ENCODE measurements at places on chromosomes 5 and 9.

GRCh38 chr5:3033033-3033755, 281.7 kb upstream of the IRX2 start:
- no peak for DNase-seq

- no peak for DNase-seq
Measured at GRCh38 chr5:148398698-148399121, 15.0 kb downstream of the FBXO38 start.

GRCh38 chr5:14143841-14144585, 871 bp downstream of the TRIO start:
- DNase-seq, result no peak

- no peak for DNase-seq
Measured at GRCh38 chr5:100771181-100771580, 131.9 kb downstream of the ST8SIA4 start.

DNA sequence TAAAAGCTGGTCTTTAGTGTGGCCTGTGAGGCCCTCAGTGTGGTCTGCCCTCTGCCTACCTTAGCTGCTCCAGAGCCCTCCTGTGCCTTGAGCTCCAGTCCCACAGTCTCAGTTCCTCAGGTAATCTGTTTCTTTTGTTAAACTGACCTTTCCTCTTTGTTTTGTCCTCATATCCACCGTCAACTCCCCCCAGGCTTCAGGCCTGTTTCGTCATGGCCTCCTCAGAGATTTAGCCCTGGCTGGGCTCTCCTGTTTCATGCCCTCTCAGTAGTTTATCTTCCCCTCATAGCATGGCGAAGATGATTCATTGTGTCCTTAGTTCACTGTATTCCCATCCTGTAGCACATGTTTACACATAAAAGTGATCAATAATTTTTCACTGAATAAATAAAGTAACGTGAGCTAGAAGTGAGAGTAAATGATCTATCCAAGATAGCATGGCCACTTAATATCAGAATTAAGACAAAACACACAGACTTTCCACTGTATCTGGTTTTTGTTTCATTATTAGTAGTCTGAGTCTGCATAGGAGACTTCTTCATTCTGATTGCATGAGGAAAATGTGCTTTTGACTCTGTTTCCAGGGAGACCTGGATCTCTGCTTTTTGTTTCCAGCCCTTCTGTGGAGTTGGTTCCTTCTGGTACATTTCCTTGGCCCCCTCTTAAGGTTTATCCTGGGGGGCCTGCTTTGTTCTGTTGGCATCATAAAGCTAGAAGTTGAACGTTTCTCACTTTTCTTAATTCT, 70.5 kb downstream of the SNX24 start:
- DNase-seq, result no peak

DNA sequence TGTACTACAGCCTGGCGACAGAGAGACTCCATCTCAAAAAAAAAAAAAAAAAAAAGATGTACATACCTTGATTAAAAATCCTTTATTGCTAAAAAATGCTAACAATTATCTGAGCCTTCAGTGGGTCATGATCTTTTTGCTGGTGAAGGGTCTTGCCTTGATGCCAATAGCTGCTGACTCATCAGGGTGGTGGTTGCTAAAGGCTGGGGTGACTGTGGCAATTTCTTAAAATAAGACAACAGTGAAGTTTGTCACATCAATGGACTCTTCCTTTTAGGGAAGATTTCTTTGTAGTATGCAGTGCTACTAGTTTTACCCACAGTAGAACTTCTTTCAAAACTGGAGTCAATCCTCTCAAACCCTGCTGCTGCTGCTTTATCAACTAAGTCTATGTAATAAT, 33.9 kb upstream of the OTULINL start:
- DNase-seq, result no peak

GRCh38 chr9:114925039-114925438, 5.4 kb downstream of the TNFSF8 start:
- no peak for DNase-seq

- DNase-seq, result no peak
Measured at GRCh38 chr9:20269620-20270019, 352.7 kb downstream of the MLLT3 start.

DNA sequence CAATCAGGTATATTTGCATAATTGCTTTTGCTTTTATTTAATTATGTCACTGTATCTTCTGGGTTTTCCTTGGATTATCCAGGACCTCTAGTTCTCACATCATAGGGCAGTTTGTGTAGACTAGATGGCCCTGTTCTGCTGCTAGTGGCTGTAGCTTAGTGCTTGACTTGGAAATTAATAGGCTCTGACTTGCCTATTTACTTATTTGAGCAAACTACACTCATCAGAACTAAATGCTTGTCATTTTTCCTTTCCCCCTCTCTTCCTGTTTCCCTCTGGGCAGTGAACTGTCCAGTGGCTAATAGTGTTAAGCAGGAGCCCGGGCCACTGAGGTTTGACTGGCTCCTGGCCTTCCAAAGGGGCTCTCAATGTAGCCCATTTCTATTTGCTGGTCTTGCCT, 135.7 kb downstream of the MAN2A1 start:
- DNase-seq, result no peak

DNA sequence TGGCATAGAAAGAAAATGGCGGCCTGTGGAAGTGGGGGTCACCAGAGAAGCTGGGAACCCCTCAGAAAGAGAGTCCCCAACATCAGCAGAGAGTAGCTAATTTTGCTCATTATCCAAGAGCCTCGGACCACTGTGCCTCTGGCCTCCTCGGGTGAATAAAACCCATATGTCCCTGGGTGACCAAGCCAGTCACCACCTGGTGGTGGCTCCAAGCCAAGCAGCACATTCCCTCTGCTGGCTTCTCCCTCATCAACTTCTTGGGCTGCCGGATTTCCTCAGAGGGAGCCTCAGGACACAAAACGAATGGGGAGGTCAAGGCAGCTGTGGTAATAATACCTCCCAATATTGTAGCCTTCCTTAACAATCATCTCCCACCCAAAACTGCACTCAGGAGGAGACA, 242.5 kb downstream of the NFIB start:
- DNase-seq, result no peak

DNA sequence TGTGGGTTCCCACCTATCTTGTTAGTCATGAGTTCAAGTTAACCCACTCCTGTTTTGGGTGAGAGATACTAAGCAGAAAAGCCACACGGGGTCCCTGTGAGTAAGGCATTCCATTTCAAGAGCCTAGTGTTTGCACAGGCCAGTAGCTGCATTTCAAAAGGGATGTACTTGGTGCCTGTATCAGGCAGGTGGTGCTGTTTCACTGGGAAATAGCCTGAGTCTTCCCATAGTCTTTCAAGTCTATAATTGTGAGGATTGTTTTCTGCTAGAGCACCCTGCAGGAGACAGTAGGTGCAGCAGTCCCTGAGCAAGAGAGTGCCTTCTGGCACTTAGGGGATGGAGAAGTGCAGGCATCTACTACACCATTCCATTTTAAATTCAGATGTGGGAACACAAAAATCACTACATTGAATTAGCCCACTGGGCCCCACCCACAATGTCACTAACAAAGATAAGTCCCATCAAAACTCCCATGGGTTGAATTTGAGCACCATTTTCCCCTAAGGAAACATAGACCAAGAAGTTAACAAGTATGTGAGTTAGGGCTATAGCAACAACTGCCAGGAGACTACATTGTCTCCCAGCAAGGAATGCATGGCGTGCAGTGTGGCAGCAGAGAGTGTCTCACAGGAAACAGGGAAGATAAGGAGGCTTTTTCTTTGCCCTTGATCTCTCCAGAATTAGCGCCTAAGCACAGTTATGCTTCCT, 263.2 kb downstream of the COX7C start:
- DNase-seq, result no peak

DNA sequence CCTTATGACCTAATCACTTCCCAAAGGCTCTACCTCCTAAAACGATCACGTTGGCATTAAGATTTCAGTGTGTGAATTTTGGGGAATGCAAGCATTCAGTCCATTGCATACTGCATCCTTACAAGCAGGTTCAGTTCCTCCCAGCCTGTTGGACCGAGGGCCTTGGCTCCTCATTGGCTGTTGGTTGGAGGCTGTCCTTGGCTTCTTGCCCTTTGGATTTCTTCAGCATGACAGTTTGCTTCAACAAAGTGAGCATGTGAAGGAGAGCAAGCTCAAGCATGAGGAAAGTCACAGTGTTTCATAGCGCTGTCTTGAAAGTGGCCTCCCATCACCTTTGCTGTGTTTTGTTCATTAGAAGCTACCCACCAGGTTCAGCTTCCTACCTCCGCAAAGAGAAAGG, 109.5 kb downstream of the GADD45G start:
- DNase-seq, result no peak

- no peak for DNase-seq
Measured at GRCh38 chr9:5041390-5042115, 56.5 kb downstream of the JAK2 start.

- DNase-seq, result peak; percentile 8
Measured at GRCh38 chr5:113293975-113294310, 140.8 kb downstream of the TSSK1B start.

DNA sequence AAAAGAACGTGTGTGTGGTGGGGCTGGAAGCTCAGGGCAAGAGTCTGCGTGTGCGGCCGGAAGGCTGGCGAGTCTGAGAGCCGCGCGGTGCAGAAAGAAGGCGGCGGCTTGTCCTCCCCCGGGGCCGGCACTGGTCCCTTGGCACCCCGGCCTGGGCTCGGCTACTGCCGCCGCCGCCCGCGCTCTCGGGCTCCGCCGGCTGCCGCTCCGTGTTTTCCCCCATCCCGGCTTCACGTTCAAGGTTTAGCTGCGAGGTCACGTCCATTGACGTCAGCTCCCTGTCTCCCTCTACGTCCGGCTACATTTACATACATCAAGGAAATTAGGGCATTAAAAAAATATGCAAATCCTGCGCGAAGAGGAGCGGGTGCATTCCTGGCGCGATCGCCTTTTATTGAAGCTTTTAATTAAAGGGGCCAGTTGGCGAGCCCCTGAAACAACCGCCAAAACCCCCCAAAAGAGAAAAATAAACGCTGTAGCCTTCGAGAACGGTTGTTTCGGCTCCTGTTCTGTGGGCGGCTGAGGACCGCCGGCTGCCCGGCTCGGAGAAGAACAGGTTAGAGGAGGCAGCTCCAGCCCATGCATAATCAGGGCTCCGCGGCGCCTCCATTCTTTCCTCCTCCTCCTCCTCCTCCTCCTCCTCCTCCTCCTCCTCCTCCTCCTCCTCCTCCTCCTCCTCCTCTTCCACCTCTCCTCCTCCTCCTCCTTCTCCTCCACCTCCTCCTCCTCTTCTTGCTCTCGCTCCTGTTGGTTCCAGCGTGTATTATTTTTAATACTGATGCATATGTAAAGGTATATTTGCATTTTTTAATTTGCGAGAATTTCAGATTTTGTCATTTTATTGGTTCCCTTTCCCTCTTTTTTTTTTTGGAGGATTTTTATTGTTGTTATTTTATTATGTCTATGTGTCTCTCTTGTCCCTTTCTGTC, 207.0 kb downstream of the MEF2C start:
- DNase-seq, result no peak

GRCh38 chr9:72322259-72322658, 42.7 kb downstream of the ZFAND5 start:
- no peak for DNase-seq

DNA sequence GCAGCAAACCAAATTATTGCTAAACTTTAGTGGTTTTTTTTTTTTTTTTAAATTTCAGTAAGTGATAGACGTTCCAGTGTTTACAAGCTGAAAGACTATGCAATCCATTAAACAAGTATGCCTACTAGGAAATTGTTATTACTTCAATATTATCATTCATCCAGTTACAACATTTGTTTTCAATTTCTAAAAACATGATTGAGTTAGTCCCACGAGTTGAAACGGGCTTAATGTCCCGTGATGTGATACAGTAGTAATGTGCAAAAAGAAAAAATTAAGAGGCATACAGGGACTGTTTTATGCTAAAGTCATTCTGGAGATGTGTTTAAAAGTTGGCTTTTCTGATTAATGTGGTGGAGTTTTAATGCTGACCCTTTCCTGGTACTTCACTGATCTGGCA, 550.3 kb upstream of the DMAC1 start:
- no peak for DNase-seq

DNA sequence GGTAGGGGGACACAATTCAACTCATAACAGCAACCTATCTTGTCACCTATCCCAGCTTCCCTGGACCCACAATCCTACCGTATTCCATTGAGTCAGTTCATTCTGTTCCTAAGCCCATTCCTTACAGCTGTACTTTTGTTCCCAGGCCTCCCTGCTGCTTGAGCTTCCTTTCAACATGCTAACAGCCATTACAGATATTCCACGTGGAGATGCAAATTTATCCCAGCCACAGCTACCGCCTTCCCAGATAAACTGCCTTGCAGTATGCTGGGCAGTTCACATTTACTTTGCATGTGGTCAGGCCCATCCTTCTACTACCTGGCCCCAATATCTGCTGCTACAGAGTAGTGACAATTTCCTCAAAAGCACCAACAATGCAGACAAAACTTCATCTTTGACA, 23.0 kb downstream of the RIGI start:
- DNase-seq, result no peak

DNA sequence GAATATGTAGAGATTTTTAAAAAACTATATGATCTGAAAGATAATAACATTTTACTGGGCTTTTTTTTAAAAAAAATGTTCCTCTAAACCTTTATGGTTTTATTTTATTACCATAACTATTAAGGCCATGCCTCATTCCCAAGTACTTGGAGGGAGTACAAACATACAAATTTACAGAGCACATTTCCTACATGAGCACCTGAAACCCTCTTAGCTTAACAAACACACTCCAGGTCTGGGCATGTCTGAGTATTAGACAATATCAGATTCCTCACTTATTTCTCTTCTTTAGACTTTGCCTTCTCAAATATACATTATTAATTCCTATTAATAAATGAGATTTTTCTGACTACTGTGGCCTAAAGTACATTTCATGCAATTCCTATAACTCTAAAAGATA, 319.2 kb downstream of the SLCO4C1 start:
- DNase-seq, result no peak

DNA sequence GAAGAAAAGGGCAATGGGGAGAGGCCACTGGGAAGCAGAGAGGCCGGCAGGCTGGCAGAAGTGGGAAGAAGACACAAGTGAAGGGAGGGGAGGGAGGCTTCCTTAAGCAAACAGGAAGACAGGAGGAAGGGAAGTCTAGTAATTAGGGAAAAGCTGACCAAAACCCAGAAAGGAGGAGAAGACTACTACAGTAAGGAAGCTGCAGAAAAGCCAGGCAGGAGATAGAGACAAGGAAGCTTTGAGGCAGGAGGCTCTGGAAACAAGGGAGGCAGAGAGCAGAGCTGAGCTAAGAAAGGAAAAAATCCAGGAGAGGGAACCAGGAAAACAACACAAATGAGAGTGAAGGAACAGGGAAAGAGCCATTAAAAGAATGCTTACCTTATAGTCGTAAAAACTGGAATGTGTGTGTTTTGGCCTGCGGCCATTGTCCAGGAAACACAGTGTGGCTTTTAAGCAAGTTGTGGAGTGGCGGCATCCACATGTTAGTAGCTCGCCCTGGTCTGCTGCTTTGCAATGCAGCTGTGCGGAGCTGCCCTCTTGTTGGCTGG, 317.1 kb upstream of the CLINT1 start:
- DNase-seq, result no peak
